Activated naive CD8-positive, alpha-beta T cell treated with anti-CD3 and anti-CD28 coated beads, Interleukin-2, amount 10 ng/mL, durations not matched to agents 7 days and 5 days (primary cell): ENCODE measurements at places on chromosomes 6 and 20.

DNA sequence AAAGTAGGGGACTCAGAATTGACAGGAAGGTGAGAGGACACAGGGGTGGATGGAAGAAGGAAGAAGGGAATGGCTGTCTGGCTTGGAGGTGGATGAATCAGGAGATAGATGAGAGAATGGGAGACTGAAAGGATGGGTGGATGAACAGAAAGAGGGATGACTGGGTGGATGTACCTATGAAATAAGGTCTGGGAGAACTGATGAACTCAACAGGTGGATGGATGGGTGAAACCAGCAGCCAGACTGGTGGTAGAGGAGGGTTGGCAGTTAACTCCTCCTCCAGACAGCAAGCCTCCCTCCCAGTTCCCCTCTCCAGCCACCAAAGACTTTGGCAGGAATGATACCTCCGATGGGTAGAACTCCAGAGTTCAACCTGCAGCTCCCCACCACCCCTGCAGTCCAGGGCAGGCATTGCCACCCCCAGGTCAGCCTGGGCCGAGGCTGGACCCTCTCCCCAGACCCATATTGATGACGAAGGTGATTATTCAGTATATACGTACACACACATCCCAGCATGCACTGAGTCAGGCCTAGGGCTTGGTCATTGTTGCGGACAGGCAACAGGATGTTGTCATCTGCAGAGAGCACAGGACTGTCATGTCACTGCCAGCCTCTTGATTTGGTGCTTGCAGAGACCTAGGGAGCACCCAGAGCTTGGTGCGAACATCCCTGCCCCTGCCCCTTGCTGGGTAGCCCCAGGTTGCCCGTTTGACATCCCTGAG is 2.0 kb downstream of the SUN5 start:
- H3K4me1 ChIP-seq = peaks cover 10% of the 10 kb centered on the region
- no peaks in the 10 kb centered on the region for H3K27me3 ChIP-seq
- DNase-seq = no peak
- peak overlapping the region; percentile 35 for H3K27ac ChIP-seq
- no peak overlapping the region for H3K4me3 ChIP-seq

DNA sequence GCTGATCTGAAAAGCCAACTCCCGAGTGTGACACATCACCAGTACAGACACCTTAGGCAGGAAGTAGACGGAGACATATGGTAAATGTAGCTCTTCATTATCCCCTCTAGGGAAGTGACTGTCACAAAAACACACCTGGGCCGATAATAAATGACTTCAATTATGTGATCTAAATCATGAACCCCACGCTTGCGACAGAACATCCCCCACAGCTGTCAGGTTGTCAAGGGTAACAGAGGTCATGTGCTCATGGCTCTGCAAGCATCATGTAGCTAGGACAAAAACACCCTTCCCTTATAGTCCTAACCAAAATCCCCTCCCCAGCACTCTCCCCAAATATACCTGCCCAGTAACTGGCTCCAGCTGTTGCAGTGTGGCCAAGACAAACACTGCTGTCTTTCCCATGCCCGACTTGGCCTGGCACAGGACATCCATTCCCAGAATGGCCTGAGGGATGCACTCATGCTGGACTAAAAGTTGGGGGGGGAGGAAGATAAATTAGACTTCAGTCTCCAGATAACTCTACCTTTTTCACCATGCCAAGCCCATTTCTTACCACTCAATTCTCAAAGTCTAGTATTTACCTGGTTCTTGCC is 2.9 kb downstream of the DDX39B start:
- peak overlapping the region; percentile 95 for H3K4me3 ChIP-seq
- no peaks in the 10 kb centered on the region for H3K27me3 ChIP-seq
- no peak for DNase-seq
- H3K36me3 ChIP-seq = peaks cover 54% of the 10 kb centered on the region
- peak overlapping the region; percentile 72 for H3K27ac ChIP-seq
- H3K4me1 ChIP-seq = peaks cover 56% of the 10 kb centered on the region

DNA sequence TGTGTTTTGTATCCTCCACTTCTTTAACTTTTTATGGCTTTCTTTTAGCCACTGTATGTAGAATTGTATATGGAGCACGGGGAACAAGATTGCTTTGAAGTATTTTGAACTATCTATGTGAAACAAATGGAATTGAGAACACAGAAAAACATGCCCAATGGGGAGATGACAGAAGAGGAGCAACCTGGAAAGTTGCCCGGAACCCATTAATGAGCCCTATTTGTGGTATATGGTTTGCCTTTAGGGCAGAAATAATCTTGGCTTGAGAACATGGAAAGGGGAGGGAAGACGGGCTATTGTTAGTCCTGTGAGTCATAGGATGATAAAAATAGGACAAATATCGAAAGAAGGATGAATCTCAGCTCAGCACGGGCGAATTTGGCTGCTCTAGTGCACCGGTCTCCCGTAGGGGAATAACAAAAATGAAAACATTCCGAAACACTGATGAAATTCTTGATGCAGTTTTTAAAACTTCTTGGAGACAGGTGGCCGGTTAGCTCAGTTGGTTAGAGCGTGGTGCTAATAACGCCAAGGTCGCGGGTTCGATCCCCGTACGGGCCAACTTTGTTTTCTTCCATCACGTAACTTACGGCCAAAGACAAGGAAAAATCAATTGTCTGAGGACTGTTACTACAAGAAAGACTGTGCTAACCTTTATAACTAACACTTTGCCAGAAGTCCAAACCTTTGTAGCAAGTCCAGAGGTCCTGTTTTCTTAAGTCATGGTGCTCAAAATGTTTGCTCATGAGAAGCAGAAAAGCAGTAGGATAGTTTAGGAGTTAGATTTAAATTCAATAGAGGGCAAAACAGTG is 15.7 kb downstream of the HMGN4 start:
- peak; percentile 83 for DNase-seq
- H3K4me3 ChIP-seq = no peak overlapping the region
- H3K36me3 ChIP-seq = no peaks in the 10 kb centered on the region
- peaks cover 19% of the 10 kb centered on the region for H3K4me1 ChIP-seq
- no peaks in the 10 kb centered on the region for H3K27me3 ChIP-seq

DNA sequence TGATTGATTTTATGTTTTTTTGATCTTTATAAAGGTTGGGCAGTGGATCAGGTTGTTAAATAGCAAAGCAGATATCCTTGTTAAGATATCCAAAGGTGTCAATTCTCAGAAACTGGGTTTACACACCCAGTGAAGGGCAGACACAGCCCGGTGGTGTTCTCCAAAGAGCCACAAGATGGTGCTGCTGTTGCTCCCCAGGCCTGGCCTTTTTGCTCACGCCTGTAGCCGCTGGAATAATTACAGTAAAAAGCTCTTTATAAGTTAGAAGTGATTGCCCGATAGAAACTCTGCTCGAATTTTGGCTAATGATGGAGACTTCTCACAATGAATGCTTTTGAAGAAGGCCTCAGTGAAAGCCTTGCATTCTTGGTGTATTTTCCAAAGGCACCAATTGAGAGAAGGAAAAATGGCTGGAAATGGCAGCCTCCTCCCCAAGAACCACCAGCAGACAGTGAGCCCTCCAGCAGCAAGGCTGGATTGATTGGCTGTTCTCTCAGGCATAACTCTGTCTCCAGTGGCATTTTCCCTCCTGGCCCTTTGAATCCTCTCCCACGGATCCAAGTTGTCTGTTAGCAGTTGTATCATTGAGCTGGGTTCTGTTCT is 120.5 kb upstream of the CHD6 start:
- peak; percentile 39 for DNase-seq
- no peaks in the 10 kb centered on the region for H3K36me3 ChIP-seq
- H3K4me1 ChIP-seq = no peaks in the 10 kb centered on the region
- H3K27me3 ChIP-seq = no peaks in the 10 kb centered on the region
- no peak overlapping the region for H3K4me3 ChIP-seq

- no peaks in the 10 kb centered on the region for H3K27me3 ChIP-seq
- peaks cover 10% of the 10 kb centered on the region for H3K36me3 ChIP-seq
- DNase-seq = no peak
- peaks cover 4% of the 10 kb centered on the region for H3K4me1 ChIP-seq
- H3K27ac ChIP-seq = no peak overlapping the region
Observed at GRCh38 chr6:11423072-11423471, 114.5 kb upstream of the TMEM170B start.

DNA sequence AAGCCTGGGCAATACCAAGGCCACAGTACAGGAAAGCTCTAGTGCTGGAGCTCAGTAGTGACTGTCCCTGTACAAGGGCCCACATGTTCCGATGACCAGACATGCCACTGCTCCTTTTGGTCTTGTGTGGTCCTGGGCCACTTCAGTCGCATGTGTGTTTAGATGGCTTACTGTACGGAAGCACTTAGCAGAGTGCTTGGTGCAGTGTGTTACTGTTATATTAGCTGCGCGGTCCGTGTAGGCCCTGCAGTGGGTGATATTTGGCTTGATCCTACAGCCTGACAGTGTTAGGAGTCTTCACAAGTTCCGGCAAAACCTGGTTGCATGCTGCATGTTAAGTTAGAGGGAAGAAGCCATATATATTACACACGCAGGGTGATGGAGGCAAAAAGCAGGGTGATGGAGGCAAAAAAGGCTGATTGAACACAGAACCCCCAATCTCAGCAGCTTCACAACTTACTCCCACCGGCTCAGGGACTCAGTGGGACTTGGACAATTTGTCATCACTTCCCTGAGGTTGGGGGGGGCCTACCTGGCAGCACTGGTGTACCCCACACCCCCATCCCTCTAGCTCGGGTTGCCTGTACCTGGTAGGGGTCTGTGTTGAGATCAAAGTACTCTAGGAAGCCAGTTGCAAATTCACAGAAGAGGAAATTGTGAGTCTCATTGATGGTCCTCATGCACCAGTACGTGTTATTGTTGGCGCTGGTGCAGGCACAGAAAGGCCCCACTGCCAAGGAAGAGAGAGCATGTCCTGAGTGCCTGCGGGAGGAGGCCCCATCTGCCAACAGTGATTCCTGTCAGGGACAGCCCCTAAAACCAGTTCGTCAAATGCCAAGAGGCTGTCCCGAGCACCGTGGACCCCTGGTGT is 122.6 kb downstream of the SULF2 start:
- no peaks in the 10 kb centered on the region for H3K27me3 ChIP-seq
- H3K4me3 ChIP-seq = no peak overlapping the region
- H3K27ac ChIP-seq = no peak overlapping the region
- H3K36me3 ChIP-seq = peaks cover 6% of the 10 kb centered on the region
- H3K4me1 ChIP-seq = peaks cover 7% of the 10 kb centered on the region

- no peak overlapping the region for H3K4me3 ChIP-seq
- H3K36me3 ChIP-seq = no peaks in the 10 kb centered on the region
- peaks cover 4% of the 10 kb centered on the region for H3K4me1 ChIP-seq
- no peak for DNase-seq
Observed at GRCh38 chr20:33415948-33416347, 14.6 kb upstream of the CDK5RAP1 start.

DNA sequence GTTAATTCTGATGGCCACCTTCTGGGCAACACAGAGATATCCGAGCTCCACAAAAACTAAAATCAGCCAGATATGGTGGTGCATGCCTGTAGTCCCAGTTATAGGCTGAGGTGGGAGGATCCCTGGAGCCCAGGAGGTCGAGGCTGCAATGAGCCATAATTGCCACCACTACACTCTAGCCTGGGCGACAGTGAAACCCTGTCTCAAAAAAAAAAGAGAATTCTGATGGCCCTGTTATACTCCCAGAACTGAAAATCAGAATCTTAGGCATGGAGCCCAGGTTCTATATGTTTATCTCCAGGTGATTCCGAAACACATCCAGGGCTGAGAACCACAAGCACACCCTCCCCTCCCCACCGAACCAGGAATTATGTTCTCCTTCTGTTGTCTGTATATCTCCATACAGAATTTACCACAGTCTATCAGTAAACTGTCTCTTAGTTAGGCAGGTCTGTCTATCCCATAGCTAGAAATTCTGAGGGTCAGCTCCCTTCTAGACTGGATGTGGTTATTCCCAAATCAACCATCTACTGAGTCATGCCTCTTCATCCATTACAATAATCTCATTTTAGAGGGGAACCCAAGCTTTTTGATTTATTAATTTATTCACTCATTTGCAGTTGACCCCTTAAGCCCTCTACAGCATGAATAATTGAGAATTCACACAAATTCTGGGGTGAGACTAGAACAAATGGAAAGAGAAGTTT is 24.8 kb upstream of the CCND3 start:
- no peaks in the 10 kb centered on the region for H3K27me3 ChIP-seq
- peaks cover 52% of the 10 kb centered on the region for H3K4me1 ChIP-seq
- DNase-seq = no peak
- no peak overlapping the region for H3K4me3 ChIP-seq

GRCh38 chr6:107942142-107942541 is 15.9 kb downstream of the SEC63 start:
- no peak for DNase-seq
- H3K4me3 ChIP-seq = no peak overlapping the region
- peaks cover 14% of the 10 kb centered on the region for H3K36me3 ChIP-seq
- no peak overlapping the region for H3K27ac ChIP-seq

DNA sequence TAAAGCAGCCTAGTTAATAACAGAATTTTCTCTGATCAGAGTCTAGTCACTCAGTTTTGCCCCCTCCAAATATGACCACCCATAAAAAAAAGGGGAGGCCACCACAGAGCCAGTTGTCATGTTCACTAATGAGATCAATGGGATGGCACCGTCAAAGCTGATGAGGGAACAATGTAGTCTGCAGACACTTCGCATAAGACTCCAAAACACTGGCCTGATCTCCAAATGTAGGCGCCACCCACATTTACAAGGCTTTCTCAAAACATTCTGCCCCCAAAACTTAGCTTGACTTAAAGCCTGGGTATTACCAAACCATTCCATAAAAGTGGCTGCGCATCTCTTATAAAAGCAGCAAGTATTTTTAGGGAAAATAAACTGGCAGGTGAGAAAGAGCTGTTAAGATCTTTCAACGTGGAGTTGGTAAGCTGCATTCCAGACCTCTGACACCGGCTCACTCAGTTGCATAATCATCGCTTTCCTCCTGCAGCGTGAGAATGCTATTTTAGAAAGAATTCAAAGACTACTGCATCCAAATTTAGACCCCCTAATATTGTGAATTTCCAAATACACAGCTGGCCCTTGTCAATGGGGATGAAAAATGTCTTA is 59.3 kb downstream of the TBC1D7 start:
- no peak overlapping the region for H3K4me3 ChIP-seq
- H3K27me3 ChIP-seq = peaks cover 4% of the 10 kb centered on the region

DNA sequence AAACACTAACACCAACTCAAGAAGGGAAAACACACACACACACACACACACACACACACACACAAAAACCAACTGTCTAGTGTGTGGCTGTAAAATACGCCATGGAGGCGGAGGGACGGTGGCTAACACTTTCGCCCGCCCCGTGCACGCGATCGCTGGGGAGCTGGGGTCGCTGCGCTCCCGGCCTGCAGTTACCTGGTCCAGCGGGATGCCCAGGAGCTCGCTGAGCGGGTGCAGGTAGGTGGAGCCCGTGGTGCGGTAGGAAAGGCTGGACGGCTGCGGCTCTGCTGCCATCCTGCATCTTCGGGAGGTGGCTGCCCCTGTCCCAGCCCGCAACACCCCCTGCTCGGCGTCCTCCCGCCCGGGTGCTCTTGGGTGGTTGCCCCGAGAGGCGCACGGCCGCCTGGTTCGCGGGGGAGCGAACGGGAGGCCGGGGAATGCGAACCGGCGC is 303 bp downstream of the MBOAT1 start:
- H3K4me3 ChIP-seq = peak overlapping the region; percentile 92
- H3K27me3 ChIP-seq = peaks cover 11% of the 10 kb centered on the region
- H3K4me1 ChIP-seq = peaks cover 28% of the 10 kb centered on the region
- DNase-seq = no peak
- H3K36me3 ChIP-seq = no peaks in the 10 kb centered on the region

- H3K36me3 ChIP-seq = no peaks in the 10 kb centered on the region
- peaks cover 12% of the 10 kb centered on the region for H3K4me1 ChIP-seq
- H3K4me3 ChIP-seq = no peak overlapping the region
- H3K27ac ChIP-seq = no peak overlapping the region
Observed at GRCh38 chr6:6753301-6753700, 164.8 kb downstream of the LY86 start.
